ENCODE measurements at places on chromosomes 6 and 20.

DNA sequence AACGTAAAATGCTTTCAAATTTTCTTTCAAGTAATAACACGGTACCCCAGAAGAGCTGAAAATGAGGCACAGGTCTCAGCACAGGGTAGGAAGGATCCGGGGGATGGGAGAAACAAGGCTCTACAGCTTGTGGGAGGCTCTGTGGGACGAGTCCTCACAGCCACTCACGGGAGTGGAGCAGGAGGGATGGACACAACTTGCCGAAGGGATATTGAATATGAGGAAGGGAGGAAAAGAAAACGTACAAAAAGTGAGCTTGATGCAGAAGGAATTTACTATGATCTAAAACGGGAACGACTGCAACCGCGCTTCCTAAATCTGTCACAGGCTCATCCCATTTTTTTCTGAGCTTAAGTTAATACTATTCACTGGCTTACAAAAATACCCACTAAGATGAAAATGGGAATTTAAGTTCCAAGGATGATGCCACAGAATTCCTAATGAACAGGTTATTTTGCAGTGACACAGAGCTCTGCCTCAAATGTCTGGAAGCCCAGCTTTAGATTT is 72.9 kb downstream of the FYN start:
- no peak for DNase-seq

DNA sequence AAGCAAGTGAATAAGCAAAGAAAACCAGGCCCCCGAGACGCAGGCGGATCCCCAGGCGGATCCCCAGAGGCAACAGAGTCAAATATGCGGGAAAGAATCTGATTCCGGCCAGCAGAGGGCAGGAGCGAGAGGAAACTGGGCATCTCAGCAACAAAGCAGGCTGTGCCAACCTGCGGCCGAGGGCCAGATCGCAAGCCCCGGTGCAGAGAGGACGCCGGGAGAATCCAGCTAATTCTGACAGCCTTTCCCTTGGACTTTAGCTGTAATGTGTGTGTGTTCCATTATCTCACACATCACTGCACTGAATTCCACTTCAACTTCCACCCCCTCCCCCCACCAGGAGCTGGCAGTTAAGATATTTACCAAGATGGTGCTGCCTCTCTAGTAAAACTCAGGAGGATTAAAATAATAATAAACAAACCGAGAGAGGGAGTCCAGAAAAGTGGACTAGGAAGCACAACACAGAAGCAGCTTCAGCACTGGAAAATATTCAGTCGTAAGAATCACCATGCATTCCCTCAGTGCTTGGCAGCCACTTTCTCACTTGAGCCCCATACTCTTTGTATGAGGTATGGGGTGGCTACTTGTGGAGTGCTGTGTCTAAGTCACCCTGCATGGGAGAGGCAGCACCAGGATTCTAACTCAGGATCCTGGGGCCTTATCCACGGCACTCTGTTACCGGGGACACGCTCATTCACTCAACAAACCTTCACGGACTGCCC is 66.2 kb upstream of the SNX9 start:
- DNase-seq = peak; percentile 69

GRCh38 chr6:168517742-168518347 is 76.9 kb downstream of the SMOC2 start:
- DNase-seq = no peak

DNA sequence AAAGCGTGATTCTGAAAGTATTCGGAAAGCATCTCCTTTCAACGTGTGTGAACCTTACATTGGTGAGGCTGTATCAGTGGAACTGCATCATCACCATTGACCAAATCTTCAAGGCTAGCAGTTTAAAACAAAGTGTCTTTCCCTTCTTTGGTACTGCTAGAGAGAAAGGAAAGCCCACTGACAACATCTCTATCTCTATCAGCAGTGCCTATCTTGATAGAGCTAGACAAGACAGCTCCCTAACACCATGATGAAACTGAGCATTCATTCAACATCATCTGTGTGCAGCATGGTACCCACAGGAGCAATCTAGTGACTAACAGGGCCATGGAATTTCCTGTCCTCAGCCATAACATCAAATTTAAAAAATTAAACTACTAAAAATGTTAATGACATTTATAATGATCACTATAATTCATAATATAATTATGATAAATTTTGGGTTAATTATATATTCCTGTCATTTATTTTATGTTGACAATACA is 31.5 kb upstream of the EDN1 start:
- DNase-seq = no peak

DNA sequence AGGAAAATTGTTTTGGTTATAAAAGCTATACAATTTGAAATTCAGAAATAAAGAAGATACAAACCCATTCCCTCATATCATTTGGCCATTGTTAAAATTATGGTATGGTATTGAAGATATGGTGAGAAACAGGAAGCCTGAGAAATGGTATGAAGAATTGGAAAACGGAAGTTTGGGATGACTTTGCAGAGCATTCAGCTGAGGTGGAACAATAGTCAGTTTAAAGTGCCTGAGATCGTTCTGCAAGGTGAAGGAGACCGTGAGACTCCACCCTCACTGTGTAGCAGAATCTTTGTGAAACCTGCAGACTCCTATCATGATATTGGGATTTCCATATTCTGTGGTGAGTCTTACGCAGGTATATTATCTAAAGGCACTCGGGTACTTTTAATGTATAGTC is 97.3 kb downstream of the ADGRB3 start:
- no peak for DNase-seq

- DNase-seq = no peak
These were observed 54.1 kb downstream of the PLAGL1 start for GRCh38 chr6:143953922-143954321.

GRCh38 chr6:53005663-53006250 is 10.7 kb upstream of the GSTA4 start:
- no peak for DNase-seq

DNA sequence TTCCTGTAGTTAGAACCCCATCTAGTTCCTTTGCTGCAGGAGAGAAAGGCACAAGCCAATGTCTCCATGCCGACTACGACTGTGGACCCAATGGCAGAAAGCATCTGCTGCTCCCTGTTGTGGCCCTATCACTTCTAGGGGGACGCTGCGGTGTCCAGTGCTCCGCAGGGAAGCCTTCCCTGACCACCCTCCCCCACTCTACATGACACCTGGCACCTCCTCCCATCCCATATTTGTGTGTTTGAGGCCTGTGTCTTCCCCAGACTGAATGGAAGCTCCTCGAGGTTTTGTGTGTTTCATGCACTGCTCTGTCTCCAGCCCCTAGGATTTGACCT is 159.5 kb downstream of the DTNBP1 start:
- no peak for DNase-seq

GRCh38 chr6:106525882-106526275 is 103.4 kb downstream of the RTN4IP1 start:
- DNase-seq = no peak

DNA sequence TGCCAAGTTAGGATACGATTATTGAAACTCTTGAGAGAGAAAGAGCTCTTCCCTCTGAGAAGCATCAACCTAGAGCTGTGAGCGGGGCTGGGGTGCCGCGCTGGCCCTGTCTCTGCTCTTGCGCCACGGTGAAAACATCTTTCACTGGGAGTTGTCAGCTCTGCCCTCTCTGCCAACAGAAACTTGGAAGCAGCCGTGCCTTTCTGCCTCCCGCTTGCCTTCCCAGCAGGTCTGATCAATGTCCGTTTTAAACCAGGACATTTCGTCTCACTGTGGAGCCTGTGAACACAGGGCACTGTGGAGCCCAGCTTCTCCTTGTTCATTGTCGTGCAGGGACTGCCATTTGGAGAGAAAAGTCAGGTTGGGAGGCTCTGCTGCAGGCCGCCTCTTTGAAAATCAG is 249.2 kb upstream of the PMEPA1 start:
- DNase-seq = no peak

- no peak for DNase-seq
These were observed 161.4 kb downstream of the CD109 start for GRCh38 chr6:73857341-73857890.

DNA sequence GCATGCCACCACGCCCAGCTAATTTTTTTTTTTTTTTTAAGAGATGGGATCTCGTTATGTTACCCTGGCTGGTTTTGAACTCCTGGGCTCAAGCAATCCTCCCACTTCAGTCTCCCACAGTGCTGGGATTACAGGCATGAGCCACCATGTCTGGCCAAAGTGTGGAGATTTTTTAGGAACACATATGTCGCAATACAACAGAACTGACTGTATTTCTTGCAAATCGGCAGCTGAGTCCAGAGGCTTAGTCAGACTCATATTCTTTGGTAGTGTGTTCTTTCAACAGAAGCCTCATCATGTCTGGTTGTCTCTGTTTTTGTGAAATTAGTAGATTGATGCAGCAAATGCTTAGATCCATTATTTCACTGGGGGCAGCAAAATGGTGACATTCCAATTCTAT is 23.9 kb upstream of the CD164 start:
- DNase-seq = no peak

DNA sequence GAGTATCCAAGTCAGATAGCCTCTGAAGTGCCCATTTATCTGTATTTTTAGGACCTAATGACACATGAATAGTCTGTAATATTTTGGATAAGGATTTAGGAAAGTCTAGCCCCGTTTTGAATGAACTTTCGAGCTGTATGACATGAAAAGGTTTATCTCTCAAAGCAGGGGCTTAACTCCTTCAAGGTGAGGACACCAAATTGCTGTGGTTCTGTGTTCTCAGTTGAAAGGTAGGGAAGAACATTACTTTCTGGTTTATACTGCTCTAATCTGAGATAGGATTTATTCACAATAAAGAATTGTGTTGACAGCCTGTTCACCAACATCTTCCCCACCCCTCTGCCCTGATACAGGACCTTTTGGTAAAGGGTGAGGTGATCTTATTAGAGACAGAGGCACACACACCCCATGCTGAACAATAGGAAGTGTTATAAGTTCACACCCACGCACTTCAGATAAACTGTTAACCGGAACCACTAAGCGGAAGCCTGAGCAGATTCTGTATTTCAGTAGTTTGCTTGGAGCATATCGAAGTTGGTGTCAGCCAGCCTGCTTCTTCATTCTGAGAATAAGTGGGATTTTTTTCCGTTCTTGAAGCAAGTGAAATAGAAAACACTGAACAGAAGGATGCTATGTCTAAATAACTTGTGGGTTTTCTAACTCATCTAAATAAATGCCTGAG is 223.3 kb downstream of the TMEM242 start:
- no peak for DNase-seq

- DNase-seq = peak; percentile 35
These were observed 8.5 kb downstream of the IGF2R start for GRCh38 chr6:159977255-159977903.

DNA sequence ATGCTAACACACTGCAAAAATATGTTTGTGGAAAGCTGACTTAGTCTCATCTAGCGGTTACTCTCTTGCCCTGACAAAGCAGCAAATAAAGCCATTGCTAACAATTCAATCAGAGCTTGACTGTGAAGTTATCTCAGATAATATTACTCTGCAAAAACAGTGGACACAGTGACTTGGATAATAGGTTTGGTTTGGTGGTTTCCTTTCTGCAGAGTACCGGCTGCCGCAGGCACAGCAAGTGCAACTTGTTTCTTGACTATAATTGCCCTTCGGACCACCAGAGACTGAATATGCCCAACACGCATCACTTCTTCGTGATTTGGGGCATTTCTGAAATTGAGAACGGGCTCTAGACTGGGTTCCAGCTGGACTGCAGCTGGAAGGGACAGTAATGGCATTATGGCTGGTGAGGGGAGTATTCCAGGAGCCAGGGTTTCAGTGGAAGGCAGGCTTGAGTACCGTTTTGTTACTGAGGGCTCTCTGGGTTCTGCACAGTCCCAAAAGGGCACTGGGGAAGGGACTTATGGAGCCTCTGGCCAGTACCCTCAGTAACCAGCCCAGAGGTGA is 40.0 kb downstream of the DSTN start:
- DNase-seq = no peak

- no peak for DNase-seq
These were observed 34.7 kb downstream of the AAR2 start for GRCh38 chr20:36270744-36271638.

GRCh38 chr20:50859161-50859560 is 64.3 kb downstream of the BCAS4 start:
- DNase-seq = no peak

- DNase-seq = peak; percentile 6
These were observed 7.5 kb upstream of the PHACTR1 start for GRCh38 chr6:12709116-12709515.

GRCh38 chr20:35007413-35007812 is 51.7 kb downstream of the MYH7B start:
- no peak for DNase-seq

DNA sequence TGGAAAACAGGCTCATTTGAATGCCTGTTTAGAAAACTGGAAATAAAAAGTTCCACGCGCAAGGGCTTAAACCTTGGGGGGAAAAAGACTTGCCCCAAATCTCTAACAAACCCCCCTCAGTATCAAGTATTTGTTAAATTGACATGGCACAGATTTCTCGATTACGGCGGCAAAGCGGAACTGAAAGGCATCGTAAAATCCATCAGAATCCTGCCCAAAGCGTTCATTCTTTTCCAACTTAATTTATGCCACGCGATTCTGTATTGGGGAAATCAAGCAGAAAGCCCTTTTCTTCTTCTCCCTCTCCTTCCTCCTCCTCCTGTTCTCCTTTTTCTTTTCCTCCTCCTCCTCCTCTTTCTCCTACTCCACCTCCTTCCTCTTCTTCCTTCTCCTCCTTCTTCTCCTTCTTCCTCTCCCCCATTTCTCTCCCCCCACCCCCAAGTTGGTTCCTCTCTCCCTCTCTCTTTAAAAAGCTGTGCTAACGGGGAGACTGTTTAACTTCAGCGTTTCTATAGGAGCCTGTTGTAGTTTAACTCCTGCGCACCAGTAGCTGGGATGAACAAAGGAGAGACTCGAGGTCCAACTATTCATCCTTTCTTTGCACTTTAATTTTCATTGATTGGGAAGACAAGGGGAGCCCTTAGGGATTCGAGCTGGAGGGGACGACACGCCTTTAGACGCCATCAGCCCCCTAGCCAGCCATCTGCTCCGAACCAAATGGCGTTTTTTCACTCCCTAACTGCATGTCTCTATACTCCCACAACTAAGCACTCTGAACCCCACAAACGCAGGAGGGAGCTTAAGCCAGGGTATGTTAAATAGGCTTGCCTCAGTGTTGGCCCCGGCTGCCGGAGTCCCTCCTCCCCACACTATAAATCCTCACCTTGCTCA is 2.7 kb upstream of the DLL1 start:
- DNase-seq = no peak

DNA sequence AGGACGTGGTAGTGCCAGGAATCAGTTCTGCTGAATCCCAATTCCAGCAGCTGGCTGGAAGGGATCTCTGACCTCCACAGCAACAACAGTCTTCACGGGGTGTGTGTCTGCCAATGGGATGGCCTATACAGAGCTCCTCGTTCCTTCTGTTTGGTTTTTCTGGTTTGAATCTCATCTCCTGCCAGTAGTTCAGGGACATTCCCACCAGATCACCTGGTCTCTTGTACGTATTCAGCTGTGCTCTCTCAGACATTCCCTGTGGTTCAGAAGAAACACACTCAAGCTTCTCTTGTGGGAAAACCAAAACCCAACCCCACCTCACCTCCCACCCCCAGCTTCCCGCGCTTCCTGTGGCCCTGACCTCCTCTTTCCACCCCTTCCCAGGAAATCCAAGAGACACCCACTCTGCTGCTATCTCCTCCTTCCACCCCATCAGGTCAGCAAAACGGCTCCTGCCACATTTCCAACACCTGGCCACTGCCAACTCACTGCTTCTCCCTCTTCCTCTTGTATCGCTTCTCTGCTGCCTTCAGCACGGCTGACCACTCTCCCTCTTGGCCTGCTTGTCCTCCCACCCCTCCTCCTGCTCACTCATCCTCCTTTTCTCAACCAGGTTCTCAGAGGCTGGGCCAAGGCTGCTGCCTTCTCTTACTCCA is 63.3 kb upstream of the PTGIS start:
- no peak for DNase-seq

- no peak for DNase-seq
These were observed 43.4 kb downstream of the ENPP1 start for GRCh38 chr6:131851049-131851769.

GRCh38 chr6:24504649-24505586 is 10.1 kb downstream of the ALDH5A1 start:
- DNase-seq = no peak
